Hematopoietic multipotent progenitor cell treated with erythropoietin and hydrocortisone succinate and interleukin-3 and kit ligand, for 6 days (in vitro differentiated cells): ENCODE measurements at places on chromosomes 5 and 9.

DNA sequence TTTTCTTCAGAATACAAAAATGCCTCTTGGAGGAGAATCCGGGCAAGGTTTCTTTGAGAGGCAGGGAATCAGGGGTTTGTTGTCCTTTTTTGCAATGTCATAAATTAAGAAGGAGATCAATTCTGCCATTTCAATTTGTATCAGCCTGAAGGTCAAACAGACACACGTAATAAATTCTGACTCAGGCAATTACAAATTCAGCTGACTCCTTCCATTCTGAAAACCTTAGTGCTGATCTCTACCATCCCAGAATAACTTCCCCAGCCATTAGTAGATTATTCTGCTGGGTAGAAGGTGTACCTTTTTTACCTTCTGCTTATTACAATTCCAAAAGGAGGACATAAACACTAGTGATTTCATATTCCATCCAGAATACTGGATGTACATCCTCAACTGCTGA is 516.6 kb downstream of the AGTPBP1 start:
- no peak for DNase-seq

GRCh38 chr5:332843-333242 is 11.3 kb downstream of the AHRR start:
- DNase-seq, result no peak

GRCh38 chr9:68547417-68547816 is 6.7 kb upstream of the TMEM252 start:
- peak; percentile 26 for DNase-seq

DNA sequence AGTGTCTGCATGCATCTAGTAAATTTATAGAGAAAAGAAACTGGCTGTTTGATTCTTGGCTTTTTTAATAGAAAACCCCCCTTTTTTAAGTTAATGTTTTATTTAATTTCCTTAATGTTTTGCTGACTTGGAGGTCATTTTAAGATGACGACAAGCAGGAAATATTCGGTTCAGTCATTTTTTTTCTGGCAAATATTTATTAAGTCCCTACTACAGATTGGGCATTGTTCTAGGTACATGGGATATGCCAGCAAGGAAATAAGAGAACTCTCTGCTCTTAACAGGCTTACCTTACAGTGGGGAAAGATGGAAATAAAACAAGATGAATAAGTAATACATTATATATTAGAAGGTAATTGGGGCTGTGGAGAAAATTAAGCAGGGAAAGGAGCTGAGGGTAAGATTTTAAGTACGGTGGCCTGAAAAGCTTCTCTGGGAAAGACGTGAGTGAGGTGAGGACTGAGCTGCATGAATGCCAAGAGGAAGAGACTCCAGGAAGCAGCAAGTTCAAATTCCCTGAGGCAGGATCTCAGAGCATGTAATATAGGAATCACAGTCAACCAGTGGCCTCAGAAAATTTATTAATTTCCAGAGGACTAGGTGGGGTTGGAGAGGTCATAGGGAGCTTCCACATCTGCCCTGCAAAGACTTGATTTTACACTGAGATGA is 316.0 kb upstream of the DAP start:
- no peak for DNase-seq

- no peak for DNase-seq
Observed at GRCh38 chr9:89920131-89920530, 315.3 kb downstream of the GADD45G start.

DNA sequence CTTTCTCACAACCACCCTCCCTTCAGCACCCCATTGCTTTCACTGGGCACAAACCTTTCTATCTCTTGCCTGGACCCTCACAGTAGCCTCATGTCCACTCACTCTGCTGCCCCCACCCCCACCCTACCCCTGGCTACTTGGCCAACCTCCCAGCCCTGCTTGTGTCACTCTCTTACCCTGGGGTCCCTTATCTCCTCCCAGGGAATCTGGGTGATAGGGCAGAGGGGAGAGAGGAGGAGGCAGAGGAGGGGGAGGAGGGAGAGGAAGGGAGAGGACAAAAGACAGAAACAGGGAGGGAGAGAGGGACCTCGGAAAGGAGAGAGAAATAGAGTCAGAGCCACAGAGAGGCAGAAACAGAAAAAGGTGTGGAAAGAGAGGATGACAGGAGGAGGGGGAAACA is 25.0 kb upstream of the KIF12 start:
- no peak for DNase-seq

DNA sequence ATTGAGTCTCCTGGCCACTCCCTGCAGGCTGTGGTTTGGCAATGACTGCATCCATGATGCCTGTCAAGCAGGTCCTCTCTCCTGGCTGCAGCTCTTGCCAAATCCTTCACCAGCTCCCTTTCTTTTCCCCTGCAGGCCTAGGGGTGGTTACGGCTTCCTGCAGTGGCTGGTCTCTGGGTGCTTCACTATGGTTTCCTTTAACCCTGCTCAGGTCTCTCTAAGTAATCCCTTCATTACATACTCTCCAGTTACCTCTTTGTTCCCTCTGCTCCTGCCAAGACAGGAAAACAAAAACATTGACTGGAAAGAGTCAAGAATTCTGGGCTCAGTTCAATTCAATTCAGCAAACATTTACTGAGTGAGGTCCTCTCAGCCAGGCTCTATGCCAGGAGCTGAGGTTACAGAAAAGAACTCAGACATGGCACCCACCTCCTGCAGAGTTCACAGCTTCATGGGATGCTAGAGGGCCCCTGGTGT is 19.8 kb upstream of the PTPN3 start:
- DNase-seq, result no peak

GRCh38 chr9:116039893-116040292 is 113.7 kb upstream of the PAPPA start:
- no peak for DNase-seq

DNA sequence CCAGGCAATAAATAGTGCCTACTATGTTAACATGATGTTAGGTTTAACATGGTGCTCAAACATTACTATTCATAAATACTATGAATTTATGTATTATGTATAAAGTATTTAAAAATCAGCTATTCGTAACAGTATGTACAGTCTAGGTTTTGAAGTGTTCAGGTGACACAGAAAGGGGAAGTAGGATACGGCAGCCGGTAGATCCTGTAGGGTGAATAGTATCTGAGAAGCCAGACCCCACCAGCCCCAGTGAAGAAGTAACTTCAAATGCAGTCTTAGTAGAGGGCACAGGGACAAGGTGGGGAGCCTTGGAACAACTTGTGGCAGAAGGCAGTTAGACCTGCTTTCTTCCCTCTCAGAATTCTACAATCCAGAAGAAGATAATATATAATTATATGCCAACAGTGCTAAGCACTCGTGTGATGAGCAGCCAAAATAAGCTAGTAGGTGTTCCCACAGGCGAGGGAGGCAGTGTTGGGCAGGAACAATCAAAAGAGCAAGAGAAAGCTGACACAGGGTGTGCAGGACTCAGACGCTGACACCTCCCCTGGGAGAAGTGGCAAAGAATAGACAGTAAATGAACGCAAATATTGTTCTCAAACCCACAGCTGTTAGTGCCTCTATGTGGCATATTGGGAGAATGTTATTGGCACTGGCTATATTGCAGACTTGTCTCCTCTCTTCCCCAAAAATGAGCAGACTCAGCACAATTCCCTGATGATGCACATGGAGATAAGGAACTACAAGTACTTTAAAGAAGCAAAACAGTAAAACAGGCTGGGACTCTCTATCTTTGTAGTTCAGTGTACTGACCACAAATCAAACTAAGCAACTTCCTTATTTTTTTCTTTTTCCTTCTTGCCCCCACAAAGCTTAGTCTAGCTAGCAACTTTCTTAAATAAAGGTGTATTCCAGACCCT is 4.6 kb downstream of the ZNF367 start:
- DNase-seq, result peak; percentile 72

DNA sequence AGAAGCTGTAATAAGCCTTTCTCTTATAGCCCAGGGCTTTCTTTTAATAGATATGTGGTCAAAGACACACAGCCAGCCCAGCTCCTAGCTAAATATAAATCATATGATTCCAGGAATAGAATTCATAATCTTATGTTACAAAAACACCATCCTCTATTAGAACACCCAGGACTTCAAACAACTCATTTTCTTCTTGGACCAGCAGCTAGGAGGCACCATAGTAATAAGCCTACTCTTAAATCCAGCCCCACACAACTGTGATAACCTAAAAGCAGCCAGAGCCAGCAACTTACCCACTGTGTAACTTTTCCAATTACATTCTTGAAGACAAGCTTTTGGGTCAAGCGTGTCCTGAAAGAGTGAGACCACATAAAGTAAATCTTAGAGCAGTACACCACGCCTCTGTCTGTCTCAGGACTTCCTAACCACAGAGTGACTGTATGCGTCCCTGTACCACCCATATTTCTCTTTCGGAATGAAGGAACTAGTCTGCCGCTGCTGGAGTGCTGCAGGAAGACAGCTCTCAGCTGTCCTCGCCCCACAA is 223.8 kb downstream of the TLE1 start:
- DNase-seq, result no peak
